Bone marrow (tissue), 2 donors: ENCODE measurements at places on chromosomes 5 and 9.

- no peak for DNase-seq
Measured at GRCh38 chr9:34517185-34517584, 5.6 kb downstream of the ENHO start.

DNA sequence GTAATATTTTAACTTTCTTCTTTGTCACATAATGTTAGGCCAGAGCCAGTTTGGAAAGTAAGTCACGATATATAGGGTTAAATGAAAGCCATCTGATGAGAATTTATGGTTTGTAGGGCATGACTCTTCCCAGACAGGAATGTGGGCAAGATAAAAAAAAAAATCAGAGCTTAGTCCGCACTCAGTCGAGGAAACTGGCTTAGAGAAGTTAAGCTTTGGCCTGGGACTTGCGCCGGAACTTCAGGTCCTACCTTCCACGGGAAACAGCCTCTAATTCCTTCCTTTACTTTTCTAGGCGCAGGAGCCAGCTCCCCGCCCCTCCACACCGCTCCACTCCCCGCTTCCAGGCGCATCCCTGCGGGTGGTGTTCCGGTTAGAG, 475 bp downstream of the DDX31 start:
- DNase-seq = no peak

DNA sequence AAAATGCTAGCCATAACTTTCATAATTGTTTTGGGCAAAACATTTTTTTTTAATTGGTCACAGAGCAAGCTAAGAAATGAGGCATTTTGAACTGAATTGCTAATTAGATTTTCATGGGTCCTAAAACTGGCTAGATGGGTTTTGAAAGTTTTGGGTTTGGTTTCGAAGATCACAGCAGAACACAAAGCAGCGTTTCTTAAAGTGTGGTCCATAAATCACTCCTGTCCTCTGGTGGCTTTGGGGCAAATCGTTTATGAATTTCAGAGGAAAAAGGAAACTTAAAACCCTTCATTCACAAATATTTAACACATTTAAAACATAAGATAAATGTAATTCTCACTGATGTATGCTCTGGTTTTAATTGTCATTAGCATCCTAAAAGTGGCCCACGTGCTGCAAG, 503.7 kb downstream of the SPATA31D1 start:
- DNase-seq = no peak

GRCh38 chr9:93320591-93321219, 130.8 kb upstream of the FAM120A start:
- DNase-seq = no peak

DNA sequence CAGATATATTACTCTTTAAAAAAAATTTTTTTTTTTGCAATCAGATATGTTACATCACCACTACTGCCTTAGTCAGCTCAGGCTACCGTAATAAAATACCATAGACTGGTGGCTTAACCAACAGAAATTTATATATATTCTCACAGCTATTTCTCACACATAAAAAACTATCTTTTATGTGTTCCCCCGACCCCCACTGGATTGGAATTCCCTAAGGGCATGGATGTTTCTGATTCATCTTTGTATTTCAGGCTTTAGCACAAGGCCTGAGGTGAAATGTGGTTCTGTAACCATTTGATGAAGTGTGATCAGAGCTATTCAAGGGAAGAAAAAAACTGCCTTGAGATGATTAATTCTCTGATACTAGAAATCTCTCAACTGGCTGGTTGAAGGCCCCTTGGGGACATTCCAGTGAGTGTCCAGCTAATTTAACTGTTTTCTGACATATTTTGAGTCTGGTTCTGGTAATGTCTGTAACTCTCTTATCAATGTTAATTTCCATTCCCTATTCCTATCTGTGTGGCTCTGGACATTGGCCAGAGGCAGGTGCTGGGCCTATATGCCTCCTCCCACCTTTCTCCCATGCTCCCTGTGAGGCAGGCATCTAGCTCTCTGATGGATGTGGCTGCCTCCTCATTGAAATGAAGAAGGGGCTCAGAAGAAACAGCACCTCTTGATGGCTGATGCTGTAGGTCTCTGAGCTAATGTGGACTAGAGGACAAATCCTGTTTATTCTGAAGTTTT, 2.5 kb downstream of the CD14 start:
- DNase-seq = no peak
